ENCODE measurements at places on chromosomes 5 and 9.

DNA sequence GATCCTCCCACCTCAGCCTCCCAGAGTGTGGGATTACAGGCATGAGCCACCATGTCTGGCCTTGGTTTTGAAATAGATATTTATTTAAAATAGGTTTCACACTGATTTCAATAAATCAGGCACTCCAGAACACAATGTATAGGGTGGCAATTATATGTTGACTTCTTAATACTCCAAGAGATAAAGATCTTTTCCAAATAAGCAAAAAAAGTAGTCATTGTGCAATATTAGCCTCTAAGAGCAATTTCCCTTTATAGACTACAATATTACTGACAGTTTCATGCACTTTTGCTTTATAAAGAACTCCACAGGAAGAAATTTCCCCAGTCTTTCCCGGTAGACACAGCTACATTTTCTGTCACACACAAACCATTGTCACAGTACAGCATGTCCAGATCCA, 23.4 kb upstream of the RUFY1 start:
- DNase-seq: no peak

GRCh38 chr9:29691758-29692407, 2118.6 kb upstream of the C9orf72 start:
- peak; percentile 57 for DNase-seq

DNA sequence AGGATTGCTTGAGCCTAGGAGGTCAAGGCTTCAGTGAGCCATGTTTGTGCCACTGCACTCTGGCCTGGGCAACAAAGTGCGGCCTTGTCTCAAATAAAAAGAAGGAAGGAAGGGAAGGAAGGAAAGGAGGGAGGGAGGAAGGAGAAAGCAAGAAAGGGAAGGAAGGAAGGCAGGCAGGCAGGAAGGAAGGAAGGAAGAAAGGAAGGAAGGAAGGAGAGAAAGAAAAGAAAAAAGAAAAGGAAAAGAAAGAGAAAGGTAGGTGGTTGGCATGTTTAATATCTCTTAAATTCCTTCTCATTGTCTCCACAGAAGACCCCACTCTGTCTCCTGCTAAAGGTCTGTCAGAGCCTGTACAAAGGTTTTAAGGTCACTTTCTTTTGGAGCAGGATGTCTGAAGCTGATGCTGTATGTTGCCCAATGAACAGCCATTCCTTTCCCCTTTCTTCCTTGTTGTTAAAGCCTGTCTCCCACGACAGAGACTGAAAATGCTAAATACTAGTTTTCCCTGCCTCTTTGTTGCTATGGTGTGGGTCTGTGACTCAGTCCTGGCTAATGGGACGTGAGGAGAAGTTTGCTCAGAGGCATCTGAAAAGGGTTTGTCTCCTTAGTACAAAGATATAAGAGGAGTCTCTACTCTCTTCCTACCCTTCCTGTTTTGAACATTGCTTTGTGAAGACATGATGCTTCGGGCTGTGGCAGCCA, 213.3 kb downstream of the PCSK1 start:
- DNase-seq: no peak

- no peak for DNase-seq
Measured at GRCh38 chr9:6790866-6791265, 33.1 kb downstream of the KDM4C start.

GRCh38 chr5:5980538-5980895, 397.8 kb downstream of the MED10 start:
- no peak for DNase-seq

All from HT-29 (cell line).